ENCODE measurements at places on chromosomes 6 and 20. TPM values are rescaled to one million over a fixed set of nuclear protein-coding genes. Genes with fewer than 3 reads are reported as not detected.
A peak's percentile ranks its signal among the peaks of the same experiment; 100 is the strongest.

- DNase-seq = no peak
Measured at GRCh38 chr20:63434599-63435378, 37.7 kb downstream of the KCNQ2 start.

The CASS4 gene
- 11.2 TPM for total RNA-seq

DNA sequence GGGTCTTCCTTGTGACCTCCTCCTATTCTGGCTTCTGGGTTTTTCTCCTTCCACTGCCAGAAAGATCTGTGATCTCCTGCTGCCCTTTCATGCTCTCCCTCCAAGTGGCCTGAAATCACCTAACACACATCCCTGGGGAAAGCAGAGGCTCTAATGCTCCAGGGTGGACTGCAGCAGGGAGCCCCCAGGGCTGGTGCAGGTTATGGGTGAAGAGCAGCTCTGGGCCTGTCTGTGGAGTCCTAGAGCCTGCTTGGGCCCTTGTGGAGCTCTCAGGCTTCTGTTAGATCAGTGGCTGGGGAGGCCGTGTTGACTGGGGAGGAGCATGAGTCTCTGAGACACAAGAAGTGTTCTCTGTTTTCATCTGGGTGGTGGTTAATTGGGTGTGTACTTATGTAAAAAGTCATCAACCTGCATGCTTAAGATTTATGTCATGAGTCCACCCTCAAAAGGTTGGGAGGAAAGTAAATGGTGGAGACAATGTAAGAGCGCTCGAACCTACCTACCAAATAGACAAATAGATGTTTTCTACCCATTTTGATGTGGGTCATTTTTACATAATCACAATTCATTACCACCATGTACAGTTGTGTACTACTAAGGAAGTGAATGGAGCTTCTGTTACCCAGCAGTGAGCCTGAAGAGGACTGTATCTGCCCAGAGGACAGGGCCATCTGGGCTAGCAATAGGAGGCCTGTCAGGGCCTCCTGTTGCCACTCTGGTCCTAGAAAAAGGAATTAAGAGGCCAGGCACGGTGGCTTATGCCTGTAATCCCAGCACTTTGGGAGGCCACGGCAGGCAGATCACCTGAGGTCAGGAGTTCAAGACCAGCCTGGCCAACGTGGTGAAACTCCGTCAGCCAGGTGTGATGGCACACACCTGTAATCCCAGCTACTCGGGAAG lies 32.0 kb upstream of the RNF8 start:
- DNase-seq = no peak

GRCh38 chr6:154384191-154384590 lies 27.6 kb upstream of the IPCEF1 start:
- DNase-seq = no peak

The CEP43 gene
- total RNA-seq = 10.7 TPM

- no peak for DNase-seq
Measured at GRCh38 chr6:79180052-79180451, 54.4 kb downstream of the HMGN3 start.

DNA sequence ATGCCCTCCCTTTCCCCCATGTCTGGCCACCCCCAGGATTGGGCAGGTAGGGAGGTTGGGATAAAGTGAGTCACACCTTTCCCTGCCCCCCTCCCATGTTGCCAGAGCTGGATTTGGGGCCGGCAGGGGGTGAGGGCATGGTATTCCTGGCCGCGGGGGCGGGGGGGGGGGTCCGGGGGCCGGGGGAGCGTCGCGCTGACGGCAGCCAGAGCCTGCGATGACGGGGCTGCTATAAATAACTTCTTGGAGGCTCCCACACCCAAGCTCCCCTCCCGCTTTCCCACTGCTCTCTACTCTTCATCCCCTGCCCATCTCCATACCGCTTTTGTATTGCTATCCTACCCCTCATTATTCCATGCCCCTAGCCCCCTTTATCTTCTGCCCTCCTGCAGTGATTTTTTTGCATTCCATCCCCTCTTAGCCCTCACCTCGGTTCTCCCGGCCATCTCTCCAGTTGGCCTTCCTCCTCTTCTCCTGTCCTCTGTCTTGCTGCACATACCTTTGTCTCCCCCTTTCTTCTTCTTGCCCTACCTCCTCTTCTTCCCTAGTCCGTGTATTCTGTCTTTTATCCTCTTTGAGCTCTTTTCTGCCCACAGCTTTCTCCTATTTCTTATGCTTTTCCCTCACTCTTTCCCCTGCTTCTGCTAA lies 13.8 kb downstream of the SYNGAP1 start:
- DNase-seq = no peak

- no peak for DNase-seq
Measured at GRCh38 chr6:3812596-3812995, 36.6 kb upstream of the FAM50B start.

DNA sequence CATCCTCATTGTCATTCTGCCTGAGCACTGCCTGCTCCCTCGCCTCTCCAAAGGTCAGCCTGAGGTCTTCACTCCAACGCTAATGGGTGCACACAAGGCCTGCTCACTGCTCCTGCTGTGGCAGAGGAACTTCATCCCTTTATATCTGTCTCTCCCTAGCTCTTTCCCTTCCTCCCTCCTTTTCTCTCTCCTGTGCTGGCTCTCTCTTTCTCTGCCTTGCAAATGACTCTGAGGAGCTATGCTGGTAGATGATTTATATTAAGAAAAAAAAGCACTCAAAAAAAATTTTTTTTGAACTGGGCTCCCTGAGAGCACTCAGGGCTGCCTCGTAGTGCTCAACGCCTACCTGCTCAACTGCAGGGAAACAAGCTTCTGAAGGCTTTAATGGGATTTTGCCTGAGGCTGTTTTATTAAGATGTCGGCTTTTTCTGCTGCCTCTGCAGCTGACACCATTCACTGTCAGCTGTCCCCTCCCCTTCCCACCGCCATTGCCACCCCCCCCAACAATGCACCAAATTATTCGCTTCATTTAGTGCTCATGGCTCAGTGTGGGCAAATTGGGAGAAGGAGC lies 137.7 kb upstream of the DEFB112 start:
- no peak for DNase-seq

DNA sequence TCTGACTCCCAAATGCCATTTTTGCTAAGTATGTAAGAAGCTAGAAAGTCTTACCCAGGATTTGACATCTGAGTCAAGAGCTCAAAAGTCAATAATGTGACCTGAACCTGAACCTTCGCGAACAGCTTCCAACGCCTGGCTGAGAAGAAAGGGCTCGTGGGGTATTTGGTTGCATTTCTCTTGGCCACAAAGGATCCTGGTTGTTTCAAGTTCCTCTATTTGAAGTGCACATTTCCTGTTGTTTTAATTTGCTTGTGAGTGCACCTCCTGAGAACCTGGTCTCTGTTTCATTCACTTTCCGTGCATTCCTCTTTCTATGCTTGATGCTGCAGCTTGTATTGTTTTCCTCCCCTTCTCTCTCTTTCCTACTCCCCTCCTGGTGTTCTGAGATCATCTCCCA lies 212.5 kb downstream of the FOXA2 start:
- no peak for DNase-seq

The PFDN4 gene
- 68.9 TPM for total RNA-seq

DNA sequence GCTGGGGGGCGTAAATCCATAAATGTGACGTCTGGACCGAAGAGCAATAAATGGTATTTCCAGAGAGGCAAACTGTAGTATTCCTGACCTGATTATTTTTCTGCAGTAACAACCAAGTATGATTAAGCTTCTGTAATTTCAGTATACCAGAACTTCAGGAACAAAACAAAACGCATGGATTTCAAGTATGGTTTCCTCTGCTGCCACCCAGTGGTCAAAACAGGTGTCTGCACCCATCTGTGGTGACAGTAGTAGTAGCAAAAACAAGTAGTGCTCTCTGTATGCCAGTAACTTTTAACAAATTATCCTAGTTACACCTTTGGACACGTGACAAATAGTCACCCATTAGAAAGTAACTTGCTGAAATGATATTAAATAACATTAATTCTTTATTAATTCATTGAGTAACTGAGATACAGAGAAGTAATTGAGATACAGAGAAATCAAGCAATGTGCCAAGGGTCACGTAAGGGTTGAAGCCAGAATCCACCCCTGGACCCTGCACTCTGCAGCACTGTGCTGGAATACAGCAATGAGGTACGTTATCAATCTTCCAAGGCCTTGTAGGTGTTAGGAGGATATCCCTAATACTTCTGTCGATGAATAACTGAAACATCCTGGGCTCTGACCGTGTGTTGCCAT lies 7.9 kb downstream of the CALHM4 start:
- peak; percentile 88 for DNase-seq

The ARFGEF3 gene
- total RNA-seq = 1.8 TPM

DNA sequence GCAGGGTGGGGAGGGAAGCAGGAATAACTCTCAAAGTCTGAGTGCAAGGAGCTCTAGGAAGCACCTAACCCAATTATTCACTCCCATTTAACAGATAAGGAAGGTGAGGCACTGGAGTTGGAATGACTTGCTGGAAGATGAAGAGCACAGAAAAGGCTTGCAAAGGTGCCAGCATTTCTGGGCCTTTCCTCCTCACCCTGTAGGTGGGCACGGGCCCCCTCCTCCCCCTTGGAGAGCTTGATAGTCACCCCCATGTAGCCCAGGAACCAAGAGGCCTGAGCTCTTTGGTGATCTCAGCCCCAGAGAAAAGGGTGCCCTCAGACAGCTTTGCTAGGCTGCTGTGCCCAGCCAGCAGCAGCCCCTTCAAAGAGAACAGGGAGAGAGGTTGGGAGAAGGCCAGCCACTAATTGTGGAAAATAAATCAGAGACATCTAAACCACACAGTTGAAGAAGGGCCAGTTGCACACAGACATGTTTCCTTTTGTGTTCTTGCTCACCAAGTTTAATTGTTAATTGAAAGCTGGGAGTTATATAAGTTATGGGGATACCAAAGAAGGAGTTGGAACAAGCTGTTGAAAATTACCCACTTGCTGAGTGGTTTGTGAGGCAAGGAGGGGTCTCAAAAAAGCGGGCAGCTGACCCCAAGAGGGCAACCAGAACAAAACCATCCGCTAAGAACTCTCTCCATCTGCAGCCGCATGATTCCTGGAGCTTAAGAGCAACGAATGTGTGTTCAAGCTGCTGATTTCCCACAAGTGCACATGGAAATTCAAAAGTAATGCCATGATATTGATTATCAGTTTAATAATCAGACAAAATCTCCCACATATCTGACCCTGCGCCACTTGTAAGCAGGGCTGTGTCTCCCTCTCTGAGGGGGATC lies 77.0 kb downstream of the MRPL14 start:
- DNase-seq = no peak

GRCh38 chr6:134020543-134020942 lies 31.9 kb downstream of the SLC2A12 start:
- DNase-seq = no peak

- no peak for DNase-seq
Measured at GRCh38 chr6:130965656-130966055, 97.4 kb downstream of the EPB41L2 start.

- DNase-seq = no peak
Measured at GRCh38 chr20:51121901-51122412, 99.0 kb upstream of the KCNG1 start.

The SLC22A1 gene
- not detected for total RNA-seq

The TPD52L2 gene
- 161 TPM for total RNA-seq

The HMGCLL1 gene
- total RNA-seq = 0.21 TPM

- no peak for DNase-seq
Measured at GRCh38 chr6:36469148-36469661, 26.4 kb downstream of the KCTD20 start.

DNA sequence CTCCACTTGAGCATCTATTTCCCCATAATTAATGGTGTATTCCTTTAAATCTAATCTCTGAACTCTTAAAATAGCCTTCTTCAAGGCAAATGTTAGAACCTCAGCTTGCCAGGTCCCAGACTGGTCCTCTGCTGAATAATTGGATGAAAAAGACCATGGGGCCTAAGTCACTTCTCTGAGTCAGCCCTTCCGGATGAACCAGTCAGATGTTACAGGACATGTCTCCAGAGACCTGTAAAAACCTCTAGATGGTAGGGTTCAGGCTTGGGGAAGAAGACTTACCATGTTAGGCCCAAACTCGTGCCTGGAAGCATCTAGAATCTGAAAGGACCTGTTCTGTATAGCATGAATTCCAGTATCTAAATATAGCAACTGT lies 97.3 kb downstream of the CDKAL1 start:
- DNase-seq = no peak

GRCh38 chr6:99446076-99446475 lies 21.0 kb upstream of the PNISR start:
- no peak for DNase-seq

GRCh38 chr6:140269591-140270165 lies 895.2 kb upstream of the CITED2 start:
- DNase-seq = no peak

The SLC22A2 gene
- not detected for total RNA-seq

- DNase-seq = no peak
Measured at GRCh38 chr20:23296841-23297701, 53.5 kb upstream of the NXT1 start.

DNA sequence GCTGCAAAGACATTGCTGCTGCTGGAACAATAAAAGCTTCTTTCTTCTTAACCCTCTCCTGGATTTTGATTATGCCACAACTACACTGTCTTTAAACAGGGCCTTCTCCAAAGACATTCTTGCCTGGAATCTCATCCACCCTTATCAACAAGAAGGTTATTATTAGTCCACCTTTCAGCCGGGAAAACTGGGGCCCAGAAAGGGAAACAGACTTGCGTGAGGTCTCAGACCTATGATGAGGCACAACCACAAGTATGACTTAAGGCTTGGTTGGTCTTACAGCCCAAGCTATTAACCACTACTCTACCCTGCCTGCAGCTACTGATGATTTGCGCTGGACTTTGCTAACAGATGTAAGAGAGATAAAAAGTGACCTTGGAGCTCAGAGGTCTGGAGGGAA lies 62.8 kb upstream of the CTNNBL1 start:
- DNase-seq = no peak

The FOXC1 gene
- 125 TPM for total RNA-seq

The NRSN1 gene
- total RNA-seq = not detected

GRCh38 chr20:62675156-62675876 lies 33.0 kb downstream of the SLCO4A1 start:
- DNase-seq = no peak

The AKAP12 gene
- total RNA-seq = 53.9 TPM

GRCh38 chr6:131858765-131859415 lies 51.1 kb downstream of the ENPP1 start:
- no peak for DNase-seq

Measured in ascending aorta (tissue), 2 donors.